OCI-LY7 (cell line): ENCODE measurements at places on chromosomes 12 and 14. TPM values are rescaled to one million over a fixed set of nuclear protein-coding genes. Genes with fewer than 3 reads are reported as not detected.

The GPD1 gene
- total RNA-seq = 0.31 and 1.2 TPM in 2 replicates

The NOVA1 gene
- not detected in 2 replicates for total RNA-seq

The SIX1 gene
- total RNA-seq = 1.6 and 2.9 TPM in 2 replicates

The HOXC4 gene
- total RNA-seq = 20.0 and 20.1 TPM in 2 replicates

The ATG101 gene
- 30.7 and 38.0 TPM in 2 replicates for total RNA-seq

The KCNH5 gene
- not detected in 2 replicates for total RNA-seq

The DDIT3 gene
- total RNA-seq = 32.3 and 34.5 TPM in 2 replicates

GRCh38 chr12:55694651-55695050, 13.1 kb downstream of the ITGA7 start:
- no peak for DNase-seq

GRCh38 chr14:92686900-92687427, 61.5 kb downstream of the LGMN start:
- DNase-seq = peak; percentile 43

DNA sequence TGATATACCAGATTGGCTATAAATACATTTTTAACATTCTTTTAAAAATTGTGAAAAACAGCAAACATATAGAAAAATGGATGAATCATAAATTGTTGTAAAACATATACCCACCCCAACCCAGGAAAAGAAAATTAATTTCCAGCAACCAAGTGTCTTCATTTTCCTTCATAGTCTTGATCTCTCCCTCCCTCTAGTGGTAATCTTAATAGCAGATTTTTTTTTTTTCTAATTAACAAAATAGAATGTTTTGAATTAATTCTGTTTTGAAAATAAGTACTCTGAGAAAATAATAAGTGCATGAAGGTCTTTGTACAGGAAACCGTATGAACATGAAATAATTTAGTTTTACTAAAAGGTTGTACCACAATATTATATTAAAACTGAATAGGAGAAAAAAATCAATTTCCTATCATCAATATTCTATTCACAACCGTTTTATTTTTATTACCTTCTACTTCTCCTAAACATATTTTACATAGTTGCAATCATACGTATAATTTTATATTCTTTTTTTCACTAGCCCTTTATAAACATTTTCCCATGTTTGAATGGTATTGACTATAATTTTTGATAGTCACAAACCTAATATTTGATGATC, 7.0 kb downstream of the ETNK1 start:
- peak; percentile 13 for DNase-seq

DNA sequence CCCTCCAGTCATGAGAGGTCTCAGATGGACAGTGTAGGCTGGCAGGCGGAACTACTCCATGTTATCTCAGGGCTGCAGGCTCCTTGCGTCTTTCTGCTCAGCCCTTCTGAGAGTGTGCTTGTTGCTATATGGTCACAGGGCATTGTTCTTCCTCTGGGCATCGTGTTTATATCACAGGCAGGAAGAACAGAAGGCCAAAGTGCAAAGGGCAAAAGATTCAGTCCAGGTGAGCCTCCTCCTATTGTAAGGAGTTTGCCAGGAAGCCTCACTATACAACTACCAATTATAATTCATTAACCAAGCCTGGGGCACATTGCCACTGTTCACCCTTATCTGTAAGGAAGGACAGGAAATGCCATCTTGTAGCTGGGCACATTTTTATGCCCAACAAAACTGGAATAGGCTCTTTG, 195.5 kb upstream of the KITLG start:
- no peak for DNase-seq

DNA sequence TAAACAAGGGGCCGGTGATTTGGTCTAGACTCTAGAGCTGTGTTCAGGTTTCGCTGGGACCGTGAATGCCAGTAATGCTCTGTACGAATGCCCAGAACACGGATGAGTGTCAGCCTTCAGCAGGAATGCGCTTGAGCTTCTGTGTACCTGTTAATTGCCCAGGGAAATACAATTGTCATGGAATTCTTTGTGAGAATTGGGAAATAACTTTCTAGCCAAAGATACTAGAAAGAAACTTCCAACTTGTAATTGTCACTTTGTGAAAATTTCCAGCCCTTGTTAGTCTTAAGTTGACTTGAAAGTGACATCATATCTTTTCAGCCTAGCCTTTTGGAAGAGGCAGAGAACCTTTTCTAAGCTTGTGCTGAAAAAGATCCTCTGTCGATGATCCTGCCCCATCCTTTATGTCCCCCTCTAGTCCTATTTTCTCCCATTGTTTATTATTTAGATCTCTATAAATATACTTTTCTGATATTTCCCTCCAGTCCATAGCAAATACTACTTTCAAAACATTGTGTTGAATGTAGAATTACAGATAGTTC, 2.7 kb downstream of the CHST11 start:
- no peak for DNase-seq

DNA sequence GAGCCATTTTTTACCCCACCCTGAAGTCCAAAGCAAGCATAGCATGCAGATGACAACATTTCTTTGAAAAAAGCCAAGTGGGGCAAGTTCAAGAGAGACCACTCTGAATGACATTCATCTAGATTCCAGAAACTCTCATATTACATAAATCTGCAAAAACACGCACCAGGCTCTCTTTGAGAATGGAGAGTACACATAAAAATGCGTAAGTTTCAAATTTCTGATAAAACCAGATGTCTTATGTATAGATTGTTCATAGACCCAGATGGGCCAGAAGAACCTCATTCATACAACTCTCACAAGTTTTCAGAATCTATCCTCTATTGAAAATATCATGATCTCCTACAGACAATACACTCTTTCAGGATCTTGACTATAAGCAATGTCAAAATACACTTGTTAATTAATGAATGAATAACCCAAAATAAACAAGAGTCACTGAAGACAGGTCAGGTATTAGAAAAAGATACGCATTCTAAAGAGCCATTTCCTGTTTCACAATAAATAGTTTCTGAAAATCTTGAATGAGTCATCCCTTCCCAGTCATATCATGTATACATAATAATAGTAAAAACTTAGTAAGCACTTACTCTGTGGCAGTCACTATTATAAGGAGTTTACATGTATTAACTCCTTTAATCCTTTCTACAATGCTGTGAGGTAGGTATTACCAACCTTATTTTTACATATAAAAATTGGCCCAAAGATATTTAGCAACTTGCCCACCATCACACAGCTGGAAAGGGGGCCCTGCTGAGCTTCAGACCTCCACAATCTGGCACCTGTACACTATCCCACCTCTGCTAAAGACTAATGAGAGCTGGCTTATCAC, 72.0 kb downstream of the PPP2R5E start:
- no peak for DNase-seq

DNA sequence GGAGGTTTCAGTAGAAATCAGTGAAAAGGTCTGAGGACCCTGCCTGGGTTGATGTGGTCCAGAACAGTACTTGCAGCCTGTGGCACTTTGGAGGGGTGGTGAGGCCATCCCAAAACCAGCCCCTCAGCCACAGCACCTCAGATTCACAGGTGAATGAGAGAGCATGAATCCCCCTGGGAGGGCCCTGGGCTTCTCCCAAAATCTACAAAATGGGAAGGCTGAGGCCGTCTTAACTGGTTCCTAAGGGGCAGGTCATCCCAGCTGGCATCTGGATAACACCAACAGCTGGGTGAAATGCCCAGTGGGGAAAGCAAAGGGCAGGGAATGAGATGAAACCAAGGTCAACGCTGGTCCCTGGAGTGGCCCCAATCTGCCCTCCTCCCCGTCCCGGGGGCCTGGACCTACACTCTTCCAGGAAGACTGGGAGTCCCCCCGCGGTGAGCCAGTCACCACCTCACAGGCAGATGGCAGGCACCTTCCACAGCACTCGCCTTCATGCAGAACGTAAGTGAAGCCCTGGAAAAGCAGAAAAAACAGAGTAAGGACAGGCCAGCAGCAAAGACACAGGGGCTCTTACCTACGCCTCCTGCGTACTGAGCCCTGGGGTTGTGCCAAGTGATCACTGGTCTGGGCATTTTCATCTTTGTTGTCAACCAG, 26.3 kb upstream of the ANO2 start:
- DNase-seq = no peak

- DNase-seq = peak; percentile 73
Observed at GRCh38 chr12:124109760-124110159, 136.7 kb downstream of the ZNF664 start.

DNA sequence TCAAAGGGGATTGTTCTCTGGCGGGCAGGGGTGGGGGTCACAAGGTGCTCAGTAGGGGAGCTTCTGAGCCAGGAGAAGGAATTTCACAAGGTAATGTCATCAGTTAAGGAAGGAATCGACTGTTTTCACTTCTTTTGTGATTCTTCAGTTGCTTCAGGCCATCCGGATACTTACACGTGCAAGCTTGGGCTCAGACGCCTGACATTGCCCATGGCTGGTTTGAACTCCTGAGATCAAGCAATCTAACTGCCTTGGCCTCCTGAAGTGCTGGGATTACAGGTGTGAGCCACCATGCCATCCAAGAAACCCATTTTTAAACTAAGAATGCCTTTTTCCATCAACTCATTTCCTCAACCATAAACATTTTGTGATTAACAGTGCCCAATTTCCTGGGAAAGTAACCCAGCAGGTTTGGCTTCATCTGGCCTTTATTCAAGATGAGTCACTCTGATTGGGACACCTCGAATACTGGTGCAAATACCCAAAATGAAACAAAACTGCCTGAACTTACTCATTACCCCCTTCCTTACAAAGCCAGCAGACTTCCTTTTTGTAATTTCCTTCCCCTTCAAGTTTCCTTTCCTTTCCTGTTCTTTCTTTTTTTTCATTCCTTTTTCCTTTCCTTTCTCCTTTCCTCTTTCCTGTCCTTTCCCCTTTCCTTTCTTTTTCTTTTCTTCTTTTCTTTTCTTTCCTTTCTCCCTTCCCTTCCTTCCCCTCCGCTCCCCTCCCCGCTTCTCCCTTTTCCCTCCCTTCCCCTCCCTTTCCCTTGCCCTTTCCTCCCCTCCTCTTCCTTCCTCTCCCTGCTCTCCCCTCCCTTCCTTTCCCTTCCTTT, 10.2 kb upstream of the RNASE10 start:
- DNase-seq = no peak

GRCh38 chr14:63788011-63788933, 60.4 kb upstream of the SGPP1 start:
- DNase-seq = no peak

GRCh38 chr12:69330475-69331473, 17.4 kb upstream of the LYZ start:
- DNase-seq = peak; percentile 77

- no peak for DNase-seq
Observed at GRCh38 chr14:73851000-73851399, 631 bp upstream of the PTGR2 start.

GRCh38 chr12:90945070-90945649, 9.8 kb downstream of the CCER1 start:
- DNase-seq = peak; percentile 50

- DNase-seq = no peak
Observed at GRCh38 chr12:22539055-22539454, 5.3 kb downstream of the C2CD5 start.

GRCh38 chr14:23365036-23365731, at the start of gene EFS:
EFS (minus strand) TSS chr14:23365172; CDS start chr14:23365025, 147 bp downstream.
- DNase-seq = no peak

DNA sequence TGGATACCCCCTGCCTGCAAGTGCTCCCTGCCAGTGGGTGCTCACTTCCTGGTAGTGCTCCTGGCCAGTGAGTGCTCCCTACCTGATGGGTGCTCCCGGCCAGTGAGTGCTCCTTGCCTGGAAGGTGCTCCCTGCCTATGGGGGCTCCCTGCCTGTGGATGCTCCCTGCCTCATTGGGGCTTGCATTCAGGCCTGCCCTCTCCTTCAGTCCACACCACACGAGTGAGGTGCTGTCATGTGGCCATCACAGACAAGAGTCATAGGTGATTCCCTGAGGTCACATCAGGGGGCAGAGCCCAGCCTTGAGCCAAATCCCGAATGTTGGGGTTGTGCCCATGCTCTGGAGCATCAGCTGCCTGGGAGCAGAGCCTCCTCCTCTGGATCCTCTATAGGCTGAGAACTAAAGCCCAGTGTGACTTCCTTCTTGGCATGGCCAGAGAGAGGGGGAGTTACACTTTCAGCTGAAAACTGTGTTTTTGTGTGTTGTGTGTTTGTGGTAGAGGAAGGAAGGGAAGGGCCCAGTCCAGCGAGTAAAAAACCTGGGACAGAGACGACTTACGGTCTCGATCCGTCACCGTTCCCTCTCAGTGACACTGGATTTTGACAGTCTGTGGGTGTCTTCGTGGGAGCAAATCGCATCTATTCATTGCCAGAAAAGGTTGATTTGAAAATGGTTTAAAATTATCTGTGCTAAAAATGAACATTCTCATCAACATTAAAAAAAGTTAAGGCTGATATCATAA, 136.0 kb downstream of the ADGRD1 start:
- DNase-seq = no peak

DNA sequence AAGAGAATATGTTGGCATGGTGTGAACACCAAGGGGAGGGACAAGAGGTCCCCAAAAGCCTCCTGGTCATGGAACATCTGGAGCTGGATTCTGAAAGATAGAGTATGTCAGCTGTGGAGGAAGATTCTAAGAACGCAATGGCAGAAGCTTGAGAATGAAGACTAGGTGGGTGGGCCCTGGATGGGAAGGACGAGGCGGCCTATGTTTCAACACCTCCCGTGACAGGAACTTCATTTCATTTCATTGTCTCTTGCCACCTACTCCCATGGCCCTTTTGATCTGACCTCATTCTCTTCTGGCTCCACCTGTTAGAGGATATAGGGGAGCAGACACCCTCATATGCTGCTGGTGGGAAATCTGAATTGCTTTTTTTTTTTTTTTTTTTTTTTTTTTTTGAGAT, 3.3 kb downstream of the UNG start:
- no peak for DNase-seq

- no peak for DNase-seq
Observed at GRCh38 chr12:6205144-6205539, 4.9 kb downstream of the CD9 start.

GRCh38 chr12:12835378-12836146, 22.4 kb downstream of the DDX47 start:
- DNase-seq = no peak

- no peak for DNase-seq
Observed at GRCh38 chr12:82146740-82147139, 211.4 kb downstream of the CCDC59 start.

- no peak for DNase-seq
Observed at GRCh38 chr12:123253641-123254459, 17.8 kb downstream of the CDK2AP1 start.

DNA sequence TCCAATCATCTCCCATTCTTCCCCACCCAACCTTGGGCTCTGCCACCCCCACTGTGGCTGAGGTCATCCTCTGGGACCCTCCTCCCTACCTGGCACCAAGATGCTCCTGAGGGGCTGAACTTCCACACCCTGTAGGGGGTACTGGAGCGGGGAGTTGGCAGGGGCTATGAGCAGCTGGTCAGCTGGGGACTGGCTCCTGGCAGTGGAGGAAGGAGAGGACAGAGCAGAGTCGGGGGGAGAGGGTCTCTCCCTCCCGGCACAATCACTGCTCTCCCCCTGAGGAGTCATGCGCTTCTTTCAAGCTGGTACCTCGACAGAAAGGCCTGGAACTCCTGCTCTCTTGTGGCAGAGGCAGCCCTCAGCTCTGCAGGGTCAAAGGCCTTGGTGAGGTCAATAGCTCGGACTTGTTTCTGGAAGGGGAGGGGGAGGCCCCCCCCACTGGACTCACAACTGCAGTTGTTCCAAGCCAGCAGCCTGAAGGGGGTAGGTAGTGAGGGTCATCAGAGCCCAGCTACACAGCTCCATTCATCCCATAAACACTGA, 2.0 kb downstream of the B4GALNT1 start:
- DNase-seq = no peak
